ENCODE measurements at places on chromosomes 7 and 10.

- DNase-seq, result peak; percentile 30
Measured at GRCh38 chr7:111363099-111363498, 199.2 kb downstream of the IMMP2L start.

GRCh38 chr7:107966711-107967110 lies 36.2 kb downstream of the LAMB1 start:
- peak; percentile 90 for DNase-seq

- DNase-seq, result no peak
Measured at GRCh38 chr10:123459371-123460091, 206.6 kb upstream of the GPR26 start.

- no peak for DNase-seq
Measured at GRCh38 chr7:38938001-38938485, 29.1 kb upstream of the VPS41 start.

GRCh38 chr10:5812283-5813090 lies 747 bp downstream of the GDI2 start:
- DNase-seq, result peak; percentile 22

- DNase-seq, result no peak
Measured at GRCh38 chr10:111249925-111250324, 173.1 kb downstream of the ADRA2A start.

DNA sequence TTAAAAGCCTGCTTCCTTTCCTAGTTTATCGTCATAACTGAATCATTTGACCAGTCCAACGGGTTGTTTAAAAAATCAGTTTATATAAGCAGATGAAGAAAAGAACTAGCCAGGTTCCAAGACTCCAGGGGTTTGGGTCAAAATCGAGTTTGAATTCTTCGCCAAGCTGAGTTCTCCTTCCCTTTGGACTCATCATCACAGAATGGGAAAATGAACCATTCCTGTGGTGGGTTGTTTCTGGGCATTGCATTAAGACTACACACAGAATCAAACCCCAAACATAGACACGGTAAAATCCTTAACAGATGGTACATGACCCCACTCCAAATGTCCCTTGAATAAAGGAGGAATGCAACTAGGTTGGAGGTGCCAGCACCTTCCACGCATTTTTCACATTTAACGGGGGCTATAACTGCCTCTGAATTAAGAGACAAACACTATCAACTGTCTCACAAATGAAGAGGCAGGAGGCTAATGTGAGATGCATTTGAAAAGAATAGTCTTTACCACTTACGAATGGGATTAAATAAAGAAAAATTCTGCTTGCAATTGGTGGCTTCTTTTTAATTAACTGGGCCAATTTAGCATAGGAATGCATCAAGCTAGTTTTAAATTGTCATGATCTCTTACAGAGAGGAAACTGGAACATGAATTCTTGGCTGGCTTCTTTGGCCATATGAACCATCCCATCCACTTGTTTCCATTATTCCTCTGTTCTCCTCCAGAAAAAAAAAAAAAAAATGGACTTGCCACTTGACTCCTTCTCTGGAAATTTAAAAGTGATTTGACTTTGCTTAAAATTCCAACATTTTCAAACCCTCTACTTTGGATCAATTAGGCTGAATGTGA lies 61.1 kb downstream of the CHST15 start:
- no peak for DNase-seq

GRCh38 chr10:1007583-1007982 lies 18.1 kb downstream of the IDI2 start:
- no peak for DNase-seq

DNA sequence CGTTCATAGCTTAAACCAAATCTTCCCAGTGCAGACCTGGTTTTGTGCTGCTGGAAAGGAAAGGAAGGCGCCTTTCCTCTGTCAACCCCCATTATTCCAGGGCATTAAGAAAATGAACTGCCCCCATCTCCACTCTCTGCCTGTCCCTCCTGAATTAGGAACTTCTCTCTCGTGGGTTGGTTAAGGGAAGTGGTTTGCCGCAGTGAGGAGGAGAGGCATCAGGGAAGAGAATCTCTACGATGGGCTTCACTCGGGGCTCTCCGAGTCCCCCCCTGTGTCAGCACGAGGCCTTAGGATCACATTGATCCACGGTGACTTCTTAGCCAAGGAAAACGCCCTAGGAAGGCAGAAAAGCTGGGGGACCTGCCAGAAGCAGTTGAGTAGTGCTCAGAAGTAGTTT lies 53.9 kb upstream of the LYZL2 start:
- DNase-seq, result no peak

- peak; percentile 89 for DNase-seq
Measured at GRCh38 chr10:77578583-77579227, 58.9 kb downstream of the KCNMA1 start.

DNA sequence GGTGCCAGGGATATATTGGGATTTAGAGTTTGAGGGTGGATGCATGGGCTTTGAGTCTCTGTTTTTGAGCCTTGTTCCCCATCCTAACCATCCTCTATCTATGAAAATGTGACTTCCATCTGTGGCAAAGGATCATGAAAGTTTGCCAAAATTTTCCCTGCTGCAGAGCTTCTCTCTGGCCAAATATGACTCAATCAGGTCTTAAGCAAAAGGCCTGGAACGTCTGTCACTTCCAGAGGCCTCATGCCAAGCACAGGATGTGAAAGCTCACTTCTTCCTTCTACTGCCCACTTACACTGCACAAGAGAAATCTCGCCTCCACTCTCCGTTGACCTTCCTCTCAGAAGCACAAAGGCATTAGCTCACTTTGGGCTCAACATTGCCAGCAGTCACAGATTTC lies 696.9 kb upstream of the NRP1 start:
- no peak for DNase-seq

GRCh38 chr7:30682212-30683083 lies at the start of gene CRHR2:
CRHR2 (minus strand) TSS chr7:30682456; CDS start chr7:30682280, 176 bp downstream.
- DNase-seq, result no peak

DNA sequence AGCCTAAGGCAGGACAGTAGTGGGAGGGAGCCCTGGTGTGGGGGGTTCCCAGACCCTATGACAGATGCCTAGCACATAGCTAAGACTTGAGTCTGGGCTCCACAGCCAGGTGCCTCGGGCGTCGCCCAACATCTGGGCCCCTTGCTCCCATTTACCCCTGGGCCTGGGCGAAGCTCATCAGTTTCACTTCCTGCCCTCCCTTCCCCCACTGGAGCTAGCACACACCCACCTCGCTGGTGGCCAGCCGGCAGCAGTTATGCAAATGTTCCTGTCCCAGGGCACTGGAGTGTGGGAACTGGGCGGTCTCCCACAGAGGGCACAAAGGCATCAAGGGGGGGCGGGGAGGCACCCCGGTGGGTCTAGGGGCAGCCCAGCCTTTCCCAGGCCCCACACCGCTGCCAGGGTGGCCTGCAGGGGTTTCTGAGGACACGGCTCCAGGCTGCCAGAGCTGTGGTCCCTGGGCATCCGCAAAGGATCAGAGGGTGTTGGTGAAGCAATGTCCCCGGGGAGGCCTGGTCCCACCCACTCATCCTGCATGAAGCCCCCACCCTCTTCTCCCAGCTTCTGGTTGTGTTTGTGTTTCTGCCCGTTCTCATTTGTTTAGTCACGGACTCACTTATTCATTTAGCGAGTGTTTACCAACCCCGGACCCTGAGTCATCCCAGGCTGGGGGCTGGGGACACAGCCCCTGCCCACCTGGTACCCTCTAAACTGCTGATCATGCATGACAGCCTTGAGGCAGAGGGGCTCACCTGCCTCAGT lies 20.4 kb downstream of the SH2B2 start:
- DNase-seq, result no peak

DNA sequence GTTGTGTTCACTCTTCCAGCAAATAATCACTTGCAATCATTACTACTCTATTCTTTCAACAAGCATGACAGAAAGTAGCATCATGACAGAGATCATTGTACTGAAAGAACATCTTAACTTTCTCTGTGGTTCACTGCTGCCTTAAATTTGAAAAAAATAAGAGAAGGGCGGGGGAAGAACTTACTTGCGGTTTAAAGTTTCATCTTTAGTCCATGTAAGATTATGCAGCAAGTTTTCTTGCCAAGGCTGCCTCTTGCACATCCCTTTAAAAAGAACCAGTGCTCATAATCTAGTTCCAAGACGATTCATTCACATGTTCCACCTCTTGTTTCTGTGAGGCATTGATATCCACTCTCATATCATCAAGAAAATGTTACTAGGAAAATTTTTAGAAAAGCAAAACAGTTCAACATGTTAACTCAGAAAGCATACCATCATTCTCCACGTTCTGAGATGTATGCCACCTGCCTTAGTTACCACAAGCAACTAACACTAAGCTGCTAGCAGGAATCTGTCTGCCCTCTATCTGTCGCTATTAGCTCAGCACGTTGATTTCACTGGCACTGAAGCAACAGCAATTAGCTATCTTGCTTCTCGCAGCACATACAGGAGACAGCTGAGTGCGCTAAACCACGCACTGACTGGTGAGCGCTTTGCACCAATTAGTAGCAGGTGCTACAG lies at the start of gene PCDH15:
PCDH15 (minus strand) TSS at position 491 of the 681 bp plus-strand sequence. CDS start 136,969 bp downstream, outside the sequence.
- peak; percentile 32 for DNase-seq

DNA sequence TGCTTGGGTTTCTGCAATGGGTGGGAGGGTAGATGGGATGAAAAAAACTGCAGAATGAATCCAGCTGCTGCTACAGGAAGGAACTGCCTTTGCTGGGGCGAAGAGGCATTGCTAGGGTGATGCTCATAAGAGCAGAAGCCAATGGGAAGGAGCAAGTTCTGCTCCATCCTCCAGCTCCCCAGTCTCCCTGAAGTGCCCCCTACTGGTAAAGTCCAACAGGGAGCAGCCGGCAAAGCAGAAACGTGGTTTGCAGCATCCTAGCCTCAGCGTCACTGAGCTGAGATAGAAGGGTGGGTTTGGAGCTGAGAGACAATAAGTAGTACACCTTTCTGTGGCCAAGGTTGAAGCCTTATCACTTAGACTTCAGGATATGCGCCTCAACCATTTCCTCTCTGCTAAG lies 220.5 kb downstream of the CCSER2 start:
- no peak for DNase-seq

DNA sequence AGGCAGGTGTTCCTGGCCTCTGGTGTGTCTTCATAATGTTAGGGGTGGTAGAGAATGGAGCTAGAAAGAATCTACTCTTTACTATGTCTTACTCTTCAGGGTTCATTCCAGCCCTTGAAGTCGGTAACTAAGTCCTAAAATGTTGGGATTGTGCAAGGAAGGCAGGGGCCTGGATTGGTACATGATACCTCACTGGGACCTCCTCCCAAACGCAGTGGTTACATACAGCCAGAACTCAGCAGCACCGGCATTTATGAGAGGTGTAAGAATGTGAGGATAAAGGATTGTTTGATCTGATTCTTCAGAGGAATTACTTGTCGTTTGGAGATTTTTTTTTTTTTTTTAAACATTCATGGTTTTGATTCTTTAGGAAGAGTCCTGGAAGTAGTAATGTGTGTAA lies 6.9 kb downstream of the COMTD1 start:
- DNase-seq, result no peak

DNA sequence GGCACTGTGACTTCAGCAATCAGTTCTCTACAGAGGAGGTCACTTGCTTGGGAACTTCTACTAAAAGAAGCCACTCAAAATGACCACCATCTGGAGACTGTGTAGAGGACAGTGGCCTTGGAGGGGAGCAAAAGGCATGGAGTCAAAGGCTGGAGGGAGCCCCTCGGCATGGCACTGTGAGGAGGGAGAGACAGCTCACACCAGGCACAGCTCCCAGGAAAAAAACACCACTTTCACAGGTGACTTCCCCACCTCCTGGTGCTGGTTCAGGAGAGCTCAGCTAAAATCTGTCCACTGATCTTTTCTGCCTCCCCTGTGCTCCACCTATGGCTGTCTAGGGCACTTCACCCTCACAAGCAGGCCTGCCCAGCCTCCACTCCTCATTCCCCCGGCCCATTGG lies 649.4 kb upstream of the MGMT start:
- DNase-seq, result no peak

- no peak for DNase-seq
Measured at GRCh38 chr7:103626776-103627175, 180.8 kb upstream of the SLC26A5 start.

DNA sequence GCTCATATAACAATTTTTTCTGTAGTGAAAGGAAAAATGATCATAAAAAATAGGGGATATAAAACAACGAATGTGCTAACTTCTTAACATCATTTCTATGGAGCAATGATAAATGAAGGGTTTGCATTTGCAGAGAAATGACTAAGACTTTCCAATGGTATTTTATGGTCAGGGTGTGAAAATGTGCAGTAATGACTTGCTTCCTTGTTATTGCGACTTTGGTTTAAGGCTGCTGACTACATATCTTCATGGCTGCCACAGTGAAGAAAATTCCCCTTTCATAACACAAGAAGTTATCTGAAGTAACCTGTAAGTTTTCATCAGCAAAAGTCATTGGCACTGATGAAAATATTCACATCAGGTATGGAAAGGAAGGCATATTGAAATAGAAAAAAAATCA lies 166.1 kb upstream of the NRG3 start:
- DNase-seq, result no peak

DNA sequence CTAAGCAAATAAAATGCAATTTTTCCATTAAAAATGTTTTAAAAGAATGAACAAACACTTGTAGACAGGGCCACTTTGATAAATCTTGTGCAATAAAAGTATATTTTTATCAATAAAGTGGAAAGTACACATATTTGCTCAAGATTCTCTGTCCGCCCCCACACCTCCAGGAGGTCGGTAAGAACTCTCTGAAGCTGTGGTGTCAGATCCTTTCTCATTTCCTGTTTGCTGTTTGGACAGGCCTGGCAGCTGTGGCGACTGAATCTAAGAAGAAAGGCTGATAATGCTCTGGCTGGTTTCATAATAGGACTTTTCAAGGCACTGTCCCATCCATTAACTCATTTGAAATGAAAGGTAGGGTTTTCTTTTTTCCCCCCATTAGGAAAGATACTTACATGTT lies 15.3 kb upstream of the ASB4 start:
- peak; percentile 23 for DNase-seq

DNA sequence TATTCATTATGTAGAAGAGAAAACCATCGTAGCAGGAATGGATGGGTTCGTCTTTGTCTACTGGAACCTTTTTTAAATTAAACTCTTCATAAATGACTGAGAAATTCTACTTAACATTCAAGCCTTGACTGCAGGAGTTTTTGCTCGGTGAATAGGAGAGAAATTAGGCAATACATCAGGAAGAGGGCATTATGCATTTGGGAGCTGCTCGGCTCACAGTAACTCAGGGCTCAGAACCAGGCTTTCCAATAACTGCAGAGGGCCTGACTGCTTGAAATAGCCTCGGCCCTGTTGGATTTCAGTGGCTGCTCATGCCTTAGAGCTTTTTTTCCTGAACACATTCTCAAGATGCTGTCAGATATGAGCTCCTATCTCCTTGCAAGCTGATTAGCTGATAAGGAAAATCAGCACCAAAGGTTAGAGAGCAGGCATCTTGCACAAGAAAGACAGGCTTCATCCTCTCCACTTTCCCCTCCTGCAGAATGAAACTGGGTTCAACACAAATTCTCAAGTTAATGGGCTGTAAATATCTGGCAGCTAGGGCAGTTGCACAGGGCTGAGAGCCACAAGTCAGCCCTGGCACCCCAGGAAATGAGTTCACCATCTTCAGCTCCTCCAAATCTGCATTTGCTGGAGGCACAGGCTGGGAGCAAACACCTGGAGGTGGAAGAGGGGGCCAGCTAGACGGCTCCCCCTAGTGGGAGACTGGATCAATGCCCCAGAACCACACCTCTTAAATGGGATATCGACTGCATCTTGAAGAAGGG lies 24.3 kb downstream of the TECTB start:
- peak; percentile 33 for DNase-seq

All from foreskin keratinocyte (primary cell).